ENCODE measurements at places on chromosomes 5 and 9.

GRCh38 chr5:133799571-133800237 lies 168.7 kb downstream of the C5orf15 start:
- DNase-seq, result no peak

DNA sequence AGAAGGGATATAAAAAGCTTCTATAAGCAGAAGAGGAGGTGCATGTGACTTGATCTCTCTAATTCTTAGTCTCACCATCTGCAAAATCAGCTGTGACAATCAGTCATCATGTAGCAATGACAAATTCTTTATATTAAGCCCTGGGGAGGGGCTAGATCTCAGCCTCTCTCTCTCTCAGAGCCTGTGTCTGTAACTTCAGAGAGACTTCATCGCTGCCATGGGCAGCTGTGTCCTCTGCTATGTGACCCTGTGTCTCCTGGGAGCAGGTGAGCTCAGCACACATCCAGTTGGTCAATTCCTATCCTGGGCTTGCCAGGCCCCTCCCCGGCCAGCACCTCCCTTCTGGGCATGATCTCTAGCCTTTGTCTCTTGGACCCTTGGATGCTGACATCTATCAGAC lies 109.6 kb downstream of the ANKRD18B start:
- DNase-seq, result no peak

GRCh38 chr9:112887381-112887780 lies 3.3 kb downstream of the SLC46A2 start:
- DNase-seq, result peak; percentile 12

DNA sequence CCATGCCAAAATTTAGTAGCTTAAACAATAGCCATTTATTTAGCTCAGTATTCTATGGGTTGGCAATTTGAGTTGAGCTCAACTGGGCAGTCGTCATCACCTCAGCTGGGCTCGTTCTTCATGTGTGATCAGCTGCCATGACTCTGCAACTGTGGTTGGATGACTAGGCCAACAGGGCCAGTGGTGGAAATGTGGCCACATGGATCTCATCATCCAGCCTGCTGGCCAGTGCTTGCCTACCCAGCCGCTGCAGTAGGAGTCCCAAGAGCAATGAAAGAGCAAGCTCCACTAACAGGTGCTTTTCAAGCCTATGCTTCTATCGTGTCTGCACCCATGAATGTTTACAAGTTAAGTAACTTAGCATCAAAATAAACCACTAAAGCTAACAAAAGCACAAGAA lies 158.0 kb downstream of the ATPSCKMT start:
- no peak for DNase-seq

DNA sequence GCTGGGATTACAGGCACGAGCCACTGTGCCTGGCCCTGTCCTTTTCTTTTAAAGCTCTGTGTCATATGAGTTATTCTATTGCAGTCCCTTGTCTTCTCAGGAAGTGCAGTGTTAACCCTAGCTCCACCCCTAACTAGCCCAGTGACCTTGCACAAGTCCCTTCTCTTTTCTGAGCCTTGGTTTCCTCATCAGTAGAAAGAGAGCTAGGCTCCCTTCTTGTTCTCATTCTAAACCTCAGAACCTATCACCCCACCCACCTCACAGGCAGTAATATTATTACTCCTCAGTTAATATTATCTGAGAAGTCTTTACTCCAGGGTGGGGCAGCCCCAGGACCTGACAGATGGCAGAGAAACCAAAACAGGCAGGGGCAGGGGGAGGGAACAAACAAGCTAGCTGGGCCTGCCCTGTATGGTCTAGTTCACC lies 7.2 kb downstream of the CYFIP2 start:
- no peak for DNase-seq

DNA sequence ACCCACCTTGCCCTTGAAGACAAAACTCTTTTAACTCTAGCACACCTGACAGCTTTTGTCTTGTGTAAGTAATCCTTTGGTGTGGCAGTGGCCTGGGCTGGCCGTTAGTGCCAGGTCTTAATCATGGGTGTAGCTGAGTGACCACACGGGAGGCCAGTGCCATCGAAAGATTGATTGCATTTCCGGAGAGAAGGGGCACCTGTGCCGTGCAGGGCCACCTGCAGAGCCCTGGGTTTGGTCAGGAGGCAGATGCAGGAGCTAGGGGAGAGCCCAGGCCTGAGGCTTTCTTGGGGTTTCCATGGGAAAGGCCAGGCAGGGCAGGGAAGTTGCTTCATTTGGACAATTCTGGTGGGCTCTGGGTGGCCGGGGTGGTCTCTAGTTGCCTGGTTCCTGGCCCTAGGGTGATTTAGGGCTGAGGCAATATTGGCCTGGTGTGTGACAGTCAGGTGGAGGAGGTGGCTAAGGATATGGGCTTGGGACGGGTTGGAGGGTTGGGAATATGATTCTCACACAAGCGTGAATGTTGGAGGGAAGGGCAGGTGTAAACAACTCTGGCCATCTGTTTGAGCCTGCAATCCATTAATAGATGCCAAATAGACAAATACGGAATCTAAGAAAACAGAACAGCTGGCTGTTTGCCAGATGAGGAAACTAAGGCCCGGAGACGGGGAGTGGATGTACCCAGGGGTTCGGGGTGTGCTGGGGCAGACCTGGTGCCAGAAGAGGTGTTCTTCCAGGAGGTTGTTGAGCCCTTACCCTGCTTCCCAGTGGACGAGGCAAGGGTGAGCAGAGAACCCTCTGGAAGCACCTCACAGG lies 4.6 kb downstream of the DBH start:
- peak; percentile 22 for DNase-seq

DNA sequence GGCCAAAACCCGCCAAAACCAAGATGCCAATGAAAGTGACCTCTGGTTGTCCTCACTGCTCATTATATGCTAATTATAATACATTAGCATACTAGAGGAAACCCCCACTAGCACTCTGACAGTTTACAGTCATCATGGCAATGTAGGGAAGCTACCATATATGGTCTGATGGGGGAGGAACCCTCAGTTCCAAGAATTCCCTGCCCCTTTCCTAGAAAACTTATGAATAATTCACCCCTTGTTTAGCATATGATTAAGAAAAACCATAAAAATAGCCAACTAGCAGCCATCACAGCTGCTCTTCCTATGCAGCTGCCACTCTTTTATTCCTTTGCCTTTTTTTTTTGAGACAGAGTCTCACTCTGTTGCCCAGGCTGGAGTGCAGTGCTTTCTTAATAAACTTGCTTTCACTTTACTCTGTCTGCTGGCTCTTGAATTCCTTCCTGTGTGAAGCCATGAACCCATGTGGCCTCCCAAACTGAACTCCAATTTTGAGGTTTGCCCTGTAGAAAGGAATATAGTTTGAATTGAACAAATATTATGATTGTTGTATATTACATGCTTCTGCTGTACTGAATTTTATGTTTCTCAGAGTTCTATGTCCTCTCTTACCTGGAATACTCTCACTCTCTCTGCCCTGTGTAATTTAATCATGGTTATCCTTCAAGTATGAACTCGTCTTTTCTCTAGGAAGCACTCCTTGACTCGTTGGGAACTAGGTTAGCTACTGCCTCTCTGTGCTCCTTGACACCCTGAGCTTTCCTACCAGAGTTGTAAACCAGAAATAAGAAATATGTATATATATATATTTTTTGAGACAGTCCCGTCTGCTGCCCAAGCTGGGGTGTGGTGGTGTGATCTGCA lies 59.8 kb downstream of the KIAA1958 start:
- no peak for DNase-seq

GRCh38 chr9:119416793-119417192 lies 47.6 kb upstream of the BRINP1 start:
- no peak for DNase-seq

GRCh38 chr9:114621975-114622609 lies 11.0 kb downstream of the TMEM268 start:
- DNase-seq, result no peak

GRCh38 chr5:73631500-73631899 lies 5.5 kb downstream of the ARHGEF28 start:
- no peak for DNase-seq

- no peak for DNase-seq
These were observed 38.5 kb downstream of the SLC22A5 start for GRCh38 chr5:132407970-132408369.

- DNase-seq, result no peak
These were observed 93.4 kb upstream of the CDH6 start for GRCh38 chr5:31100047-31100575.

DNA sequence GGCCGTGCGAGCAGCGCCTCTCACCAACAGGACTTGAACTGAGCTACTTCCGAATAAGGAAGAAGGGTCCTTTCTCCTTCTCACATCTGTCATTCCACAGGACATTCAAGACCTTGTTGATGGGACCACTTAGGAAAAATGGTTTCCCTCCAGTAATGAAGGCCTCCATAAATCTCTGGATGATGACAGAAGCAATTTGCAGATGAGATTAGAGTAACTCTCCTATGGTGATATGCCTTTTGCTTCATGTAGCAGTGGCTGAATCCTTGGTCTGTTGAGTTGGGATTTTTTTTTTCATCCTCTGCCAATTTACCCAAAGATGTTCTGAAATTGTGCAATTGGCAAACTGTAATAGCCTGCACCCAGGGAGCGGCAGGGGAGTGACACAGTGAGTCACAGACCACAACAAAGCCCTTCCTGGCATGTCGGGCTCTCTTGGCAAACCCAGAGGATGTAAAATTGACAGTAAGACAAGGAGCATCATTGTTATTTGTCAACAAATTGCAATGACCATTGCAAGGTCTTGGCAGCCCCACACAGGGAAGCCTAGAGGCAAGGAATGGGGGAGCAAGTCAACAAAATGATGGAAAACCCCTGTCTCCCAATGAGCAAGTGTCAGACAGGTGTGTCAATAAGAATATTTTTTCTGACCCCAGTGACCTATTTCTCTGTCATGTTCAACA lies 275.9 kb downstream of the ACTL7B start:
- DNase-seq, result no peak

GRCh38 chr5:92070786-92071185 lies 687.7 kb upstream of the ARRDC3 start:
- DNase-seq, result no peak

DNA sequence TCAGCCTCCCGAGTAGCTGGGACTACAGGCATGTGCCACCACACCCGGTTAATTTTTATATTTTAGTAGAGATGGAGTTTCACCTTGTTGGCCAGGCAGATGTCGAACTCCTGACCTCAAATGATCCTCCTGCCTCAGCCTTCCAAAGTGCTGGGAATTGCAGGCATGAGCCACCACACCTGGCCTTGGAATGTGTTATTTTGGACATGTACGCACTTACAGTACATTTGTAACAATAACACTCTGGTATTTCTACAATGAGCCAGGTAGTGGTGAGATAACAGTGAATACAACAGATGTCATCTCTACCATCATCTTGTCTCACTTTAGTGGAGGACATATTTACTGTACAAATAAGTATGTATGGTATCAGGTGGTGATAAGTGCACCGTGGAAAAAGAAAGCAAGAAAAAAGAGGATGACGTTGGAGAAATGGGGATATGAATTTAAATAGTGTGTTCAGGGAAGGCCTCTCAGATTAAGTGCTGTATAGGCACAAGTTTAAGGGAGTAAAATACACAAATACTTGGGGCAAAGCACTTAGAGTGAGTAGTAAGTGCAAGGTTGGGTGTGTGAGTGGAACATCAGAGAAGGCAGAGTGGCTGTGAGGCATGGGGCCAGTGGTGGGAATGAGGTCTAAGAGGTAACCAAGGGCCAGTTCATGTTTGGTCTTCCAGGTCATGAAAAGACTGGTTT lies 100.1 kb downstream of the CDC42SE2 start:
- DNase-seq, result no peak

DNA sequence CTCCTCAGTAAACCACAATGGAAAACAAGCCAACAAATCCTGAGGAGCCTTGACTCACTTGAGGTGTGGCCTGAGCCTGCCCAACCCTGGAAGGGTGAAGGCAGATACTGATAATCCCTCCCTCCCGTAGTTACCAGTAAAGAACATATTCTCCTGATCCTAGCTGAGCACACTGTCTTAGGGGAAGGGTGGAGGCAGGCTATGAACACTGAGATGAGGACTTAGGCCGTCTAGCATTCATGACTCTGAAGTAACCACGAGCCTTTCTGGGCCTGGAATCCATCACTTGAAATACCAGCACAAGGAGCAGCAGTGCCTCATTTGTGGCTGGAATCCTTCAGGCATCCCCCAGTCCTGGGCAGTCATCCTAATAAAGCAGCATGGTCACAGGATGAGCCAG lies 124.5 kb upstream of the PRLR start:
- no peak for DNase-seq

DNA sequence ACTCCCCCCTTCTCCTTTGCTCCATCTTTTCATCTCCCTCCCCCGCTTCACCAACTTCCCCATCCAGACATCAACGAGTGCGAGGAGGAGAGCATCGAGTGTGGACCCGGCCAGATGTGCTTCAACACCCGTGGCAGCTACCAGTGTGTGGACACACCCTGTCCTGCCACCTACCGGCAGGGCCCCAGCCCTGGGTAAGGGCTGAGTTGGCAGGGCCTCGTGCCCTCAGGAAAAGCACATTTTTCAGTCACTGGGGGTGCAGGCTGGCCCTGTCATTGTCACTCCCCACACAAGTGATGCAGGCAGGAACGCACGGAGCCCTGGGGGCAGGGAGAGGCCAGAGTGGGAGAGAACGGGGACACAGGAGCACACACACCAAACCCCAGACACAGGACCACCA lies 12.4 kb upstream of the ASS1 start:
- DNase-seq, result no peak

DNA sequence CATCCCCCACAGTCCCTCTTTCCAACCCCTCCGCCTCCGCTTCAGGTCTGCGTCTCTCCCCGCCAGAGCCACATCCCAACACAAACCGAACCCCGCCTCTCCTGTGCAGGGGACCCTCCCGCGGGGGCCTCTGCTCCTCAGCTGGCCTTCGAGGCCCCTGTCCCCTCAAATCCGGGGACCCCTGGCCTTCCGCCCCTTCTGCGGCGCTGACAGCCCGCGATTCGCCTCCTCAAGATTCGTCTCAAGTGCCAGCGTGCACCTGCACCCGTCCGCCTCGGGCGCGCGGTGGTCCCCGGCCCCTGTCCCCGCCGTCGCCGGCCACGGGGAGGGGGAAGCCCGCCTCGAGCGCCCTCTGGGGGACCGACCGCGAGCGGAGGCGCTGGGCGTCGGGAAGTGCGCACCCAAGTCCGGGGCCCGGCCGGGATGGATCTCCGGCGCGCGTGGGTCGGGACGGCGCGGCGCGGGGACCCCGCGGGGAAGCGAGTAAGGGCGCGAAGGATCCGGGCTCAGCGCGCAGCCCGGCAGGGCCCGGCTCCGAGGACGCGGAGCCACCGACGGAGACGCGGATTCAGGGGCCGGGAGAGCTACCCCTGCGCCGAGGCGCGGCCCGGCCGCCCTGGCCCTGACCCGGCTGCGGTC lies 623 bp downstream of the FLT4 start:
- DNase-seq, result no peak

- DNase-seq, result no peak
These were observed 252.8 kb downstream of the PSAT1 start for GRCh38 chr9:78549711-78550110.

DNA sequence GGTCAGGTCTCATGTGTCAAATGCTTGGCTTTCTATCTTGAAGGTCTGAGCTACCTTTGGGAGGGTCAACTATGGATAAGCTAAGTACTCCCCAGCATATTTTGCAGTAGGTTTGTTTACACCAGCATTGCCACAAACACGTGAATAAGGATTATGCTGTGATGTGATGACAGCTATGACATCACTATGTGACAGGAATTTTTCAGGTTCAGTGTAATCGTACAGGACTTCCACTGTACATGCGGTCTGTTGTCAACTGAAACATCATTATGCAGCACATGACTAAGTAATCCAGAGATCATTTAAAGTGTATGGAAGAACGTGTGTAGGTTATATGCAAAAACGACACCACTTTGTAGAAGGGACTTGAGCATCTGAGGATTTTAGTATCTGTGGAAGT lies 104.0 kb downstream of the FSTL4 start:
- no peak for DNase-seq

All from NCI-H774 (cell line).